Right lobe of liver (tissue), 6 donors: ENCODE measurements at places on chromosomes 3 and 15. TPM values are rescaled to one million over a fixed set of nuclear protein-coding genes. Genes with fewer than 3 reads are reported as not detected.

GRCh38 chr3:20194793-20195460, 8.9 kb upstream of the SGO1 start:
- DNase-seq: no peak

- DNase-seq: no peak
These were observed 233.1 kb downstream of the EBLN2 start for GRCh38 chr3:73294537-73294936.

Gene SKOR1
- total RNA-seq: 0.21 TPM

DNA sequence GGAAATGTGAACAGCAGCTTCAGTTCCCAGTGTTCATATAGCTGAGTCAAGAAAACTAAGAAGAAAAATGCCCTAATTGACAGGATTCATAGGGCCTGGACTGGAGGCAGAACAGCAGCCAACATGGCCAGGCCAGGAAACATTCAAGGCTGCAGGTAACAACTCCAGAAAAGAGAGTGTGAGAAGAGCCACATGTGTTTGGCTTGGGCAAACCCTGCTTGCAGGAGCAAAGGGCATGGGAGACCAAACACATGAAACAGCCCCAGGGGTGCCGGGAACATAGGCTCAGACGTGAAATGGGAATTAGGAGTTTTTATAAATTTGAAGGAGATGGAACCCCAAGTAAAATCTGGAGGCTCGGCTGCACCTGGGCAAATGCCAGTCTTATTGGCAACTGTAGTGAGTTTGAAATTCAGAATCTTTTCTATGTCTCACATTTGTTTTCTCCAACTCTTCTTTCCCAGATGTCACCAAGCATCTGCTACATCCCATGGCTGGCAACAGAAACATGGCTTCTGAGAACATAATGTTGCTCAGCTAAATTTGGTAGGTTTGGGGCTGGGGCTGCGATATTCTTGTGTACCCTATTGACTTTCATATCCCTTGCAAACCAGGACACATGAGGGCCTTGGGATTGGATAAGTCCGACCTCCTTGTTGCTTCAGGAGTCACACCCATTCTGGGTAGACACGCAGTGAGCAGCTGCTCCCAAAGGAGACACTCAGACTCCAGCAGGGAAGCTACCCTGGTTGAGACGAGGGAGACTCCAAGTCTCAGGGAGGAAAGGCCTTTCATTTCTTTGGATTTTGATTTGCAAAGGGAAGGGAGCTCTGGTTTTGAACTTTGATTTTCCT, 98.9 kb upstream of the CLSTN2 start:
- no peak for DNase-seq

Gene TRPM1
- total RNA-seq: not detected

Gene GOLGA6L7
- not detected for total RNA-seq

DNA sequence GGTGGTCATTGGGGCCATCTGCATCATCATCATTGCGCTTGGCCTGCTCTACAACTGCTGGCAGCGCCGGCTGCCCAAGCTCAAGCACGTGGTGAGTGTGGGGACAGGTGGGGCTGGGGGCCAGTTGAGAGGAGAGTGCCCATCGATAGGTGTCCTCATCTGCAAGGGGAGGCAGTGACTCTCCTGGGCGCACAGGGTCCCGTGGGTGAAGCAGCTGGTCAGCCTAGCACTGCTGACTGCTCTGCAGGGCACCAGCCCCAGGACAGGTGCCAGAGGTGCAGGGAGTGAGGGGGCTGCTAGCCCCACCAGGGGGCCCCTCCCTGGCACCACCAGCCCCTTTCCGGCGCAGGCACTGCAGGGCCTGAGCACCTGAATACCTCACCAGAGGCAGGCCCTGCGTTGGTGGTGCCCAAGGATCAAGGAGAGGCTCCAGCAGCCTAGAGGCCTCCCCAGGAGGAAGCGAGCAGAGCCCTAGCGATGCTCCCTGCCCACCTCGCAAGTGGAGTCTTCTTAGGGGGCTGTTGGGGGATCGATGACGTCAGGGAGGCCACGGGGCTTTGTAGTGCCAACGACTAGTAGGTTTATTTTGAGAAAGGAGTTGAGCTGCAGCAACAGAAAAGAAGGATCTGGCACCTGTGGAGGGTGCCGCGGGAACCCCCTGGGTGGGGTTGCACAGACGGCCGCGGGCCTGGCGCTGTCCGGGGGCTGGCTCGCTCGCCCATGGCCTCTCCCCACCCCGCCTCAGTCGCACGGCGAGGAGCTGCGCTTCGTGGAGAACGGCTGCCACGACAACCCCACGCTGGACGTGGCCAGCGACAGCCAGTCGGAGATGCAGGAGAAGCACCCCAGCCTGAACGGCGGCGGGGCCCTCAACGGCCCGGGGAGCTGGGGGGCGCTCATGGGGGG, 976 bp upstream of the ABTB1 start:
- peak; percentile 32 for DNase-seq

GRCh38 chr15:80380154-80380553, 24.0 kb upstream of the ARNT2 start:
- DNase-seq: no peak

- DNase-seq: no peak
These were observed 129.2 kb downstream of the CHDH start for GRCh38 chr3:53716998-53717397.

DNA sequence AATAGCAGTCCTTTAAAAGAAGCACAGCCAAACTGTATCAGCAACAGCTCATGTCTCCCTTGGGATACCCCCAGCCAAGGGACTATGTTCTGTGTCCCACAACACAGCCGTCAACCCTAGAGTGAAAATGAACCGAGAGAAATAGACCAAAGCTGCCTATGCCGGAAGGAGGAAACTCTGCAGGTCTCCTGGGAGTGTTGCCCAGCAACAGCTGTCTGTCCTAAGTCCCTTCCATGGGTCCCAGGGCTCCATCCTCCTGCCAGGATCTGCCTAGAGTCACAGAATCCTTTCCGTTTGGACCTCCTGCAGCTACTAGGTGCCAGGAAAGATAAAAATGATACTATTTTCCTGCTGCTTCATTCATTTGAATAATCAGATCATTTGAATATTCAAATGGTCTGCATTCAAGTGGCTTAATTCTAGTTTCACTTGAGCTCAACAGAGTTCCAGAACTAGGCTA, 53.1 kb downstream of the TRANK1 start:
- no peak for DNase-seq

- DNase-seq: no peak
These were observed 6.3 kb downstream of the PXYLP1 start for GRCh38 chr3:141237701-141238521.

Gene KCNMB3
- total RNA-seq: 1.7 TPM

- DNase-seq: no peak
These were observed 110.3 kb downstream of the GBE1 start for GRCh38 chr3:81651139-81651538.

DNA sequence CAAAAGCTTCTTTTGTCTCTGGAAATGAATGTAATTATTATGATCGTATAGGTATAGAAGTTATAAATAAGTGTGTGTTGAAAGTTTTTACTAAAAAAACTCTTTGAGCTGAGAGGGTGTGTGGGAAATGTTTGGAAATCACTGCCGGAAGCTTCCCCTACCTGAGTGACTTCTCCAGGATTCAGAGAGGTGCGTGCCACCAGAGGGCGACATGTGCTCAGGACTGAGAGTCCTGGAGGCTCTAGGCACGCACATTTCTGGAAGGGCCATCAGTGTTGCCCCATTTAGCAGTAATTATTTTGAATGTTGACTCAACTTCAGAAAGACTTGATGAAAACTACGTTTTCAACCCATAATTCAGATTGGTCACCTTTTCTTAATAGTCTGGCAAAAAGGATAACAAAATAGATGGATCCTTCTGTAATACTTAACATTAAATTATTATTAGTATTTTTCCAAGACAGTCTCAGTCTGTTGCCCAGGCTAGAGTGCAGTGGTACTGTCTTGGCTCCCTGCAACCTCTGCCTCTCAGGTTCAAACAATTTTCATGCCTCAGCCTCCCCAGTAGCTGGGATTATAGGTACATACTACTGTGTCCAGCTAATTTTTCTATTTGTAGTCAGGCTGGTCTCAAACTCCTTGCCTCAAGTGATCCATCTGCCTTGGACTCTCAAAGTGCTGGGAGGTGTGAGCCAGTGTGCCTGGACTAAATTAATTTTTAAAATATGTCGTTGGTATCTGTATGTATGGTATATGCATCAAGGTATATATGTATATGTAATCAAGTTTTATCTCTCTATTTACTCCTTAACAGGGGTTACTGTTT, 34.5 kb downstream of the GPR171 start:
- DNase-seq: peak; percentile 88
